Stimulated activated CD4-positive, alpha-beta T cell treated with anti-CD3 and anti-CD28 coated beads, TNF-alpha, amount 100 ng/mL, for 24 hours (primary cell): ENCODE measurements at places on chromosomes 6 and 20.

DNA sequence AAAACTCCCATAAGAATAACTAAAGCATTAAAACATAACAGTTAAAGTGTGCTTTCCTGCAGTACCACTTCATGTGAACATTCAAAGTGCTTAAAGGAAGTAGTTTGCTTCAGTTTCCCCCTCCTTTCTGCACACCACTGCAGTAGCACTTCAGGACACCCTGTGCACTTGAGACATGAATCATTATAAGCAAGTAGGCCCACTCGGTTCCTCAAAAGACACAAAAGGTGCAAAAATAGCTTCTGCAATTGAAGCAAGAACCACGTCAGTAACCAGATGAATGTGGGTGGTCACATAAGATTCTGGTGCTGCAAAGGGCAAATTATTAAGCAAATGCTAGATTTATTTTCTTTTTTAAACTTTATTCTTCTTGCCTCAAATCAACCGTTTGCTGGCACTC is 160.6 kb downstream of the HIVEP2 start:
- DNase-seq, result no peak

DNA sequence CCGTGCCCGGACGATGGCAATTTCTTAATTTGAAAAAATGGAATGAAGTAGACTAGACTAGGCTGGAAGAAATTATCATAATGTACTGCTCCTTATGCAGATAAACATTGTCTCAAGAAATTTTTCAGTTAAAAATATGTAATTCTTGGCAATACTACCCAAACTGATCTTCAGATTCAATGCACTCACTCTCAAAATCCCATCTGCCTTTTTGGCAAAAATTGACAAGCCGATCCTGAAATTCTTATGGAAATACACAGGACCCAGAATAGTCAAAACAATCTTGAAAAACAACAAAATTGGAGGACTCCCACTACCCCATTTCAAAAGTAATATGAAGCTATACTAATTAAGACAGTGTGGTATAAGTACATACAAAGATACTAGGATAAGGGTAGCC is 19.0 kb downstream of the SLC23A2 start:
- no peak for DNase-seq

DNA sequence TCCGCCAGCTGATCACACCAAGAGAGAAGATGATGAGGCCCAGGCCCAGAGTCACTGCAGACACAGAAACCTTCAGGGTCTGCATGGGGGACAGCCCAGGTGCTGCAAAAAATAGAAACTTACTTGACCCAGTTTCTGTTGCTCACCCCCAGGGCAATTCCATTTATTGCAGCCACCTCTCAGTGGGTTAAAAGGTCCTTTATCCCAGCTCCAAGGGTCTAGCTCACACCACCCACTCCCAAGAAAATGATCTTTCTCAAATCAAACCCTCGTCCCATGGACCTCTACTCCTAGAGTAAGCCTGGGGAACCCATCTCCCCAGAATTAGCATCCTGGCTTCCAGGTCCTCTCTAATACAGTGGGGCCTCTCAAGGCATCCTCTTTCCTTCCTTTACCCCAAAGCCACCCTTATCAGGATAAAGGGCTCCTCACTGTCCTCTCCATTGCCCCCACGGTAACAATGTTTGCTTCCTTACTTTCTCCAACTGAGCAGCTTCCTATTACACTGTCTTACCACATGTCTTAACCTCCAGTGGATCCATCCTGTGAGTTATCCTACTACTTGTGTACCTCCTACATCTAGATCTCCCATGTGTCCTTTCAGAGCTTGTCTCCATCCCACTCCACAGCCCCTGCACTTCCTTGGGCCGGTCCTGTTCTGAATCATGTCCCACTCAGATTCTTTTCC is 5.1 kb downstream of the HLA-DMB start:
- DNase-seq, result no peak

- no peak for DNase-seq
Observed at GRCh38 chr20:14445902-14446301, 108.5 kb upstream of the FLRT3 start.

DNA sequence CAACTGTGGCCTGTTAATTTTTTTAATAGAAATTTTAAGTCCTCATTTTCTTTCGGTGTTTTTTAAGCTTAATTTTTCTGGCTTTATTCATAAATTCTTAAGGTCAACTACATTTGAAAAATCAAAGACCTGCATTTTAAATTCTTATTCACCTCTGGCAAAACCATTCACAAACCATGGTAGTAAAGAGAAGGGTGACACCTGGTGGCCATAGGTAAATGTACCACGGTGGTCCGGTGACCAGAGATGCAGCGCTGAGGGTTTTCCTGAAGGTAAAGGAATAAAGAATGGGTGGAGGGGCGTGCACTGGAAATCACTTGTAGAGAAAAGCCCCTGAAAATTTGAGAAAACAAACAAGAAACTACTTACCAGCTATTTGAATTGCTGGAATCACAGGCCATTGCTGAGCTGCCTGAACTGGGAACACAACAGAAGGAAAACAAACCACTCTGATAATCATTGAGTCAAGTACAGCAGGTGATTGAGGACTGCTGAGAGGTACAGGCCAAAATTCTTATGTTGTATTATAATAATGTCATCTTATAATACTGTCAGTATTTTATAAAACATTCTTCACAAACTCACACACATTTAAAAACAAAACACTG is 10.1 kb downstream of the HFE start:
- DNase-seq, result peak; percentile 38

GRCh38 chr6:133966654-133967329 is 13.8 kb downstream of the TBPL1 start:
- DNase-seq, result no peak

GRCh38 chr6:12286373-12287110 is 3.6 kb upstream of the EDN1 start:
- DNase-seq, result no peak

- DNase-seq, result no peak
Observed at GRCh38 chr6:20137240-20137639, 75.0 kb downstream of the MBOAT1 start.

- no peak for DNase-seq
Observed at GRCh38 chr20:38883081-38883980, 42.9 kb upstream of the FAM83D start.

GRCh38 chr6:67698534-67698933 is 936.5 kb upstream of the ADGRB3 start:
- no peak for DNase-seq

DNA sequence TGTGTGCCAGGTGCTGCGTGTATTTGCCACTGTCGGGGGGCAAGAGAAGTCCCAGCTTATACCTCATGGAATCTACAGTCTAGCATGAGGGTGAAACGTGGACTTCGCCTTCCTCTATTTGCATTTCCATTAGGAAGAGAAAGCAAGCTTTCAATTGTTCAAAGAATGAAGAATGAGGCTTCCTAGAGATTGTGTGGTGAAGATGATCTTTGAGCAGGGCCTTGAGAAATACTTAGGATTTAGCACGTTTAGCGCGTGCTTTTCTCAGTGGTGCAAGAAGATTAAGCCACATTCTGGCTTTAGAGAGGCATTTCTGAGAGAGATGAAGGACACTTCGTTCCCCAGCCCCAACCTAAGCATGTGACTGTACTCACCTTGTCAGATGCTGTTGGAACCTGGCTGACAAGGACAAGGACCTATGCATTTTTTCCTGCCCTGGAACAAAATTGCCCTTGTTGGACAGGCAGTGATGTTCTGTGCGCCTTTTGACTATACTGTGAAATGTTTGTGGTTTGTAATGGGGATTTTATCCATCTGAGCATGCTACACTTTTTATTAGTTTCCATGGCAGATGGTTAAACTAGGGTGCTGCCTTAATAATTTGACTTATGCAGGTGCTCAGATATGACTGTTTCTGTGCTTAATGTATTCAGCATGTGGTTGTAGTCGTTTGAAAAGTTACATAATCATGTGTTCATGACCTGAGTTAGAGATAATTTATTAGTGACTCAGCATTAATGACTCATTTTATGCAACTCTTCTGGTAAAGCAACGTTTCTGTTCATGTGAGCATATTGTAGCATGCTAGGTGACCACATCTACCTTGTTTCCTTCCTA is 10.7 kb downstream of the TULP4 start:
- DNase-seq, result no peak

GRCh38 chr20:44173116-44173515 is 13.9 kb downstream of the JPH2 start:
- no peak for DNase-seq

DNA sequence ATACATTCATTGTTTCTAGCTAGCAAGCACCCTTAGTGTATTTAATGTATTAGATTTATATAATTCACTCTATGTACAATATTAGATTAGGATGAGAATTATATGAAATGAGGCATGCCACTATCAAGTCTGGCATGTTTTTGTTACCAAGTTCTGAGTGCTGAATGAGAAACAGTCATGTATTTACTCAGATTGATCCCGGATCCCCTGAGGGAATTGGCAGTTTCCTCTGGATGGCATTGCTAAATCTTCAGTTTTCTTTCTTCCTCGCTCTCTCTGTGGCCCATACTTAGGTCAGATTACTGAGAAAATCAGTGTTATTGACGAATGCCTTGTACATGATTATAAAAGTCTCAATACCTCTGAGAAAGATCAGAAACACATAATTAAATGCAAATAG is 66.6 kb downstream of the CDKAL1 start:
- DNase-seq, result no peak

DNA sequence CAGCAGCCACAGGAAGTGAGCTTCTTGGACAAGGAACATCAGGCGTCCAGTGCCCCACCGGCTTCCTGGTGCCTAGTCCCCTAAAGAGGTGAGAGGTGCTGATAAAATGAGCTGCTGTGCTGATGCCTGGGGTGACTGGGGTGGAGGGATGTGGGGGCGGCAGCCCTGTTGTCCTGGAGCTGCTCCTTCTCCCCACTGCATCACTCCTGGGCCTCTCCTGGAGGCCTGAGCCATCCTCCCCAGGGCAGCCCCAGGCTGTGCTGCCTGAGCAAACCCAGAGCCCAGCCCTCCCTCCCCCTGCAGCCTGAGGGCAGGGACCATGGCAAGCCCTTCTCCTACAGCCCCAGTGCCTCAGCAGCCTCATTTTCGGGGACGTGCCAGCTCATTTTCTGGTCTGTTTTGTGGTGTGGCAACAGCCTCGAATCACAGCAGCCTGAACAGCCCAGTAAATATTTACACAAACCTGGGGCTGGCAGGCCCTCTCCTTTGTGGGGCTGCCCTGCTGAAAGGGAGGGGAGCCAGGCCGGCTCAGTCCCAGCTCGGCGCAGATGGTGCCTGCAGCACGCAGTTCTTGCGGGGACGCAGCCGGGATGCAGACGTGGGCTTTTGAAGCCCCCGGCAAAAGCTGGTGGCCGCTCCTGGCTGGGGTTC is 259.9 kb downstream of the DLL1 start:
- no peak for DNase-seq

DNA sequence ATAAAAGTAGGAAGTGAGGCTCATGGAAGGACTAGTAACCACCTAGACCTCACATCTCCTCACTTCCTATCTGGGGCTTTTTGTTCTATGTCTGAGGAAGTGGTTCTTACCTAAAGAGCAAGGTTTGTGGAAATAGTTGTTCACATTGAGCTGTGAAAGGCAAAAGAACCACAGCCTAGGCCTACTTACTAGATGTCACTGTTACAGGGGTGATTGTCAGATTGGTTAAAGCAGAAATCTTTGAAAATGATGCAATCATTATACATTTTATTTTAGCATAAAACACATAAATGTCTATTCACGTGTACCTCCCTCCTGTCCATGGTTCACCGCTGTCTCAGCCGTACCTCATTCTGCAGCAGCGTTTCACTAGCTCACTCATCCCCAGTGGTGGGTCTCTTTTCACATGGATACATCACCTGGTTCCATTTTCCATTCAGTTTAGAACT is 268.8 kb downstream of the TMEM242 start:
- no peak for DNase-seq

DNA sequence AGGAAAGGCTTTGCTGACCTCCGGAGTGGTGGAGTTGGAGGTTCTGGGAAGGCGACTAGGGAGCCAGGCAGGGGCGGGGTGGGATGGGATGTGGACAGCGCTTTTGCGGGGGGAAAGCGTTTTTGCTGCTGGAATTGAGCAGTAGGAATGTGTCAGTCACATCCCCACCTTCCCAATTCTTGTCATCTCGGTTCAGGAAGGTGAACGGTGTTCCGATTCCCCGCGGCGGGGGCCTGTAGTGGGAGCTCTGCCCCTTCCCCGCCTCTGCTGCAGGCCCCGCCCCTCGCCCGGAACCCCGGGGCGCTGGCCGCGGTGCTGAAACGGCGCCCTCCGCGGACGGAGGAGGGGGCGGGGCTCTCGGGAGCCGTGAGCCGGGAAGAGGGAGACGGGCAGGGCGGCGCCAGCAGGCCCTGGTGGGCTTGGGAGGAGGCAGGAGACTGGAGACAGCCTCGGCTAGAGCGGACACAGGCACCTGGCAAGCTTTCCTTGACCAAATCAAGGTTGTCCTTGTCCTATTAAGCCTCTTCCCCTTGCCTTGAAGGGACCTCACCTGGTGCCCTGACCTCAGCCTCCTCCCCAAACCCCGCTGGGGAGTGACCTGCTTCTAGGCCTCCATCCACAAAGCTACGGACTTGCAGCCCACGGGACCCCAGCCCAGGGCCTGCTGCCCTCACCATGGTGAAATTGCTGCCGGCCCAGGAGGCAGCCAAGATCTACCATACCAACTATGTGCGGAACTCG is at the start of gene LHFPL5:
TSS of gene LHFPL5 (plus strand) at position 357 of the 741 bp plus-strand sequence. CDS start at position 676, 319 bp downstream.
- DNase-seq, result no peak

DNA sequence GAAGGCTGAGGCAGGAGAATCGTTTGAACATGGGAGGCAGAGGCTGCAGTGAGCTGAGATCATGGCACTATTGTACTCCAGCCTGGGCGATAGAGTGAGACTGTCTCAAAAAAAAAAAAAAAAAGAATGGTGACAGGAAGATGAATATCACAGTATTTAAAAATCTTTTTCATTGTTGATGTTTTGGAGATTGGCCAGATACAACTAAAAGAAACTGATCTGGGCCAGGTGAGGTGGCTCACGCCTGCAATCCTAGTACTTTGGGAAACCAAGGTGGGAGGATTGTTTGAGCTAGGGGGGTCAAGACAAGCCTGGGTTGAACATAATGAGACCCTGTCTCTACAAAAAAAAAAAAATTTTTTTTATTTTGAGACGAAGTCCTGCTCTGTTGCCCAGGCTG is 52.1 kb downstream of the TRAF3IP2 start:
- DNase-seq, result no peak

DNA sequence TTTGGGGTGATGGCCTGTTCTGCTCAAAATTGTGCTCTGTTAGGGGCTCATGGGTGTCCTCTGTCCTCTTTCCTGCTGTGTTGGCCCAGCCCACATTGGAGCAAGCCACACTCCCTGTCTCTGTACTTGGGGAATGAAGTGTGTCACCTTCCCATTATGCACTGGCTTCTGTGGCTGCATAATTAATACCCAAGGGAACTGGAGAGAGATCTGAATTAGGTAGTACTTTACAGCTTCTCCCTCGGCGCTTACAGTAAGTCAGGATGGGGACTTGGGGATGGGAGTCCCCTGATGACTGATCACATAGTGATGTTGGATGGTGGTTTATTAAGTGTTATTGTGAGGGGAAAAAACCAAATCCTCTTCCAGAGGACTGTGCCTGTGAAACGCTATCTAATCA is 116.6 kb downstream of the FOXO3 start:
- DNase-seq, result no peak

GRCh38 chr20:22563062-22563965 is 21.1 kb downstream of the FOXA2 start:
- DNase-seq, result no peak

DNA sequence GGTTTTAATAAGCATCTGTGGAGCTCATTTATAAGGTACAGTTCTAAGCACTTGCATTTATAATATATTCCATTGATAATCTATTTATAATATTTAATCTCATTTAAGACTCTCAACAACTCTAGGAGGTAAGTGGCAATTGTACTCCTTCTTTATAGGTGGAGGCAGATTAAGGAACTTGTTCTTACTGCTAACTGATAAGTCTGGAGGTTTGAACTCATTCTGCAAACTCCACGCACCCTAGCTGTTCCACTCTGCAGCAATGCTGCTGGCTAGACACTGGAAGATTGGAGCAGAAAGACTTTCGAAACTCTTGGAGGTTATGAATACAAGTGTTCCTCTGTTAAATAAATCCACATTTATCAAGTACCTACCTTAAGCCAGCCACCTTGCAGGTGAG is 793 bp upstream of the HDAC2 start:
- no peak for DNase-seq
